ENCODE measurements at places on chromosomes 5 and 9.

DNA sequence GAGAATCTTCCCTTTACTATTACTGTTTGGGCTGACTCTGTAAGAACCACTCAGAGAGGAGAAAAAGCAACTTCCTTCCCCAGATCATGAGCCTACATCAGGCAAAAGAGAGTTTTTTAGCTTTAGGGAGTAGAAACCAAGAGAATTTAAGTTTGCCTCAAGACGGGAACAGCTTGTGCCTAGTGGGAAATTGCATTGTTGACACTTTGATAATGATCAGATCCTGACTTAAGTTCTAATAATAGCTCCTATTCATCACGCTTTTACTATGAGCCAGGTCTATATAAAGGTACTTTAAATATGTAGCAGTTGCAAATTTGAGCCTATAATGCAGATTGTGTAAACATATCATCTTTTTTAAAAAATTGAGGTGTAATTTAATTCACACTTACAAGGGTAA lies 298.2 kb downstream of the MAN2A1 start:
- DNase-seq = no peak

DNA sequence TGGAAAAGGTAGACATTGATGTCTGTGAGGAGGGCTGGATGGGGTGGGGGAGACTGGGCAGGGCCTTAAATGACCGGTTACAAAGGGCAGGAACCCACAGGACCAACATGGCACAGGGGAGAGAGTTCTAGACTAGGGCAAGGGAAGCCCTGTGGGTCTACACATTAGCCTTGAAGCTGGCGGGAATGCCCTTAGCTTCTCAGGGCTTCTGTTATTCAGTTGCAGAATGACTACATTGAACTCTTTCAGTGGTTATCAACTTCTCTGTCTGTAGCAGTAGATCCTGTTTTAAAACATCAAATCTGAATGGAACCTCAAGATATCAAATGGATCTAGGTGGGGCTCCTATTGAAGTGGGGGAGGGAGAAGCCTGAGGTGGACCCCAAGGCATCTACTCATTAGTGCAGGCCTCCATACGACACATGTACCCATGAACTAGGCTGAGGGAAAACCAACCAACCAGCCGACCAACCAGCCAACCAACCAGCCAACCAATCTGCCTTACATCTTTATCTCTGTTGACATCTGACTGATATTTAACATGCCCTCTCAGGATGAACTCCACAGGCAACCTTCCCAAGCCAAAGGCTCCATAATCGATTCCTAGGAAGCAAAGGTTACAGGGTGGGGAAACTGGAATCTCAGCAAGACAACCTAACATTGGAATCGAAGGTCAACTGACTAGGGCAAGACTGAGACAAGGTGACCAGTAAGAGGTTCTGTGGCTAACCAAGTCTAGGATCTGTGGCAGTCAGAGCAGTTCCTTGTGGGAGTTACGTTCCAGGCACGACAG lies 48.3 kb downstream of the DAP start:
- no peak for DNase-seq

GRCh38 chr9:90979138-90979551 lies 177.5 kb downstream of the SYK start:
- DNase-seq = no peak

DNA sequence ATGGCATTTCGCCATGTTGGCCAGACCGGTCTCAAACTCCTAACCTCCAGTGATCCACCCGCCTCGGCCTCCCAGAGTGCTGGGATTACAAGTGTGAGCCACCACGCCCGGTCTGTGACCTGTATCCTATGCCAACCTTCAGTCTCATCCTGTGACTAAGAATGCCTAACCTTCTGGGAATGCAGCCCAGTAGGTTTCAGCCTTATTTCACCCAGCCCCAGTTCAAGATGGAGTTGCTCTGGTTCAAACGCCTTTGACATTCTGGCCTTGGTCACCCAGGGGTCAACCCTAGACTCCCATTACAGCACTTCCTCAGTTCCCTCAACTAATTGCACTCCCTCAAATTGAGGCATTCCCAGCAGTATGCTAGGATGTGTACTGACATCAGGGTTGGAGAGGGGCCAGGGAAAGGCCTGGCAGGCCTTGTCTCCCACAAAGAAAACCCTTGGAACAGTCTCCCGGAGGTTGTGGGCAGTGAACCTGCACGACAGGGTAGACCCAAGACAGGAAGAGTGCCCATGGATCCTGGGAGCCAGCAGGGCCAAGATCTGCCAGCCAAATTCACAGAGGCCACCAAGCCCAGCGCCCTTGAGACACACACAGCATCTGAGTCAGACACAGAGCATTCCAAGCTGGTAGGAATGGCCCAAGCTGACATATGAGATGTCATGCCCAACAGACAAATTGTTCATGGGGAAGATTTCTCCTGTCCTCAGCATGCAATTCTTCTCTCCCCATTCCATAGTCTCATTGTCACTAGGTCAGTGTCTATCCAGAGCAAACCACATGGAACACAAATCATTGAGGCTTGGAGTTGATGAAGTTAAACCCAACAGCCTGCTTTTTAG lies 24.9 kb upstream of the SMU1 start:
- no peak for DNase-seq

DNA sequence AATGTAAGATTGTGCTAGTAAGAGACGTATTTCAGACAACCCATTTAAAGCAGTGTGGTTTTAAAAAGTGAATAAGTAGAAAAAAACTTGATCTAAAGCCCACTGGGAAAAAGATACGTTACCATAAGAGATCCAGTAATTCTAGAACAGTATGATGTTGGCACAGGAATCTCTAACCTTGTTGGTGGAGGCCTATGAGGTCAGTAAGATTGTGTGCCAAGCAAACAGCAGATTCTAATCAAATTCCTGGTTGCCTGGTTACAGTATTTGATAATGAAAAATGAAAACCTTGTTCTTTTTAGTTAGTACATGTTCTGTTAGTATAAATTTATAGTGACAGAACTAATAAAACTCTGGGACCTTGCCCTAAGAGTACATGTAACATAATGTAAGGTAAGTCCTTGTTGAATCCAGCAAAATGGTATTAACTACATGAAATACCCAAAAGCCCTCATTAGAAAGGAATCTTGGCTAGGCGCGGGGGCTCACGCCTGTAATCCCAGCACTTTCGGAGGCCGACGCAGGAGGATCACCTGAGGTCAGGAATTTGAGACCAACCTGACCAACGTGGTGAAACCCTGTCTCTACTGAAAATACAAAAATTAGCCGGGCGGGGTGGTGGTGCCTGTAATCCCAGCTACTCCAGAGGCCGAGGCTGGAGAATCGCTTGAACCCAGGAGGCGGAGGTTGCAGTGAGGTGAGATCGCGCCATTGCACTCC lies 33.2 kb upstream of the DMXL1 start:
- no peak for DNase-seq

DNA sequence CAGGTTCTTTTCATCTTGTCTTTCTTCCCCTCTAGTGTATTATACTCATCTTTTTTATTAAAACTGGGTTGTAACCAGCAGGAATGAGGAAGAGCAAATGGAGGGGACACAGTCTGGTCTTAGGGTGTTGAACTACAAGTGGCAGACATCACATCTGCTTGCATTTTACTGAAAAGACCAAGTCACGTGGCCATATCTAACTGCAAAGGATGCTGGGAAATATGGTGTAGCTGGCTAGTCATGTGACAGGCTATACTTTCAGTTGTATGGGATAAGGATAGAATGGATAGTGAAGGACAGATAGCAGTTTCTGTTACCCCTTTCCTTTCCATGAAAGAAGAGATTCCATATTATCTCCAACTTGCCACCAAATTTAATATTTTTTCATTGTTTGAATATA lies 13.0 kb upstream of the FGD3 start:
- no peak for DNase-seq

- no peak for DNase-seq
Observed at GRCh38 chr9:69963803-69964202, 79.8 kb upstream of the MAMDC2 start.

DNA sequence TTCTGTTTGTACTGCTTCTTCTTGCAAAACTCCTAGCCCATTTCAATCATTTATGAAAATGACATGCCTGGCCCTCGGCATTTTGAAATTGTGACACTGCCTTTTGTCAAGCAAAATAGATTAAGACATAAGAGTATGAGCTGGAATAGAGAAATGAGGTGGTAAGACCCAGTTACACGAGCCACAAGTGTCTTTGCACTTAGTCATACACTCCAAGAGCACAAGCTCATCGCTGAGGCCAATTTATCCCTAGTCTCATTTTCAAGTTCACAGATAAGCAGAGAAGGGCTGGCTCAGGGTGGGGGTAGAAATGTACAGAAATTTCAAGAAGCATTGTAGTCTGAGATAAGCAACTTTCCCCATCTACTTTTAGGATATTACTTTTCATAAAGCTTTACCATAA lies 40.6 kb upstream of the MAP1B start:
- DNase-seq = no peak

- no peak for DNase-seq
Observed at GRCh38 chr9:114837923-114838322, 32.1 kb upstream of the TNFSF15 start.

DNA sequence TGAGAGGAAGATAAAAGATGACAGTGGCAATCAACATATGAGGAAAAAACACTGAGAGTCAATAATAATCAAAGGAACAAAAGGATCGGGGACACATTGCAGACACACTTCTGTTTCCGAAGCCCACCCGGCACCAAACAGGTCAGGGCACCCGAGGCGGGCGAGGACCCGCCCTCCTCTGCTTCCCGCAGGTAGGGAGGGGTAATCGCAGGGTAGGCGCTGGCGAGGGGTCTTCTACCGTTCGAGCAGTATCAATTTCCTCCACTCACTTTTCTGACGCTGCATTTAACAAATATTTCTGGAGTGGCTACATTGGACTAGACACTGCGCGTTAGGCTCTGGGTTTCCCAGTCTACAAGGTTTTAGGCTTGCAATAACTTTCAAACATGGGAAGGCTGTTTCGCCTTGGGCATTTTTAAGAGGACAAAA lies 1.3 kb downstream of the TXN start:
- no peak for DNase-seq

DNA sequence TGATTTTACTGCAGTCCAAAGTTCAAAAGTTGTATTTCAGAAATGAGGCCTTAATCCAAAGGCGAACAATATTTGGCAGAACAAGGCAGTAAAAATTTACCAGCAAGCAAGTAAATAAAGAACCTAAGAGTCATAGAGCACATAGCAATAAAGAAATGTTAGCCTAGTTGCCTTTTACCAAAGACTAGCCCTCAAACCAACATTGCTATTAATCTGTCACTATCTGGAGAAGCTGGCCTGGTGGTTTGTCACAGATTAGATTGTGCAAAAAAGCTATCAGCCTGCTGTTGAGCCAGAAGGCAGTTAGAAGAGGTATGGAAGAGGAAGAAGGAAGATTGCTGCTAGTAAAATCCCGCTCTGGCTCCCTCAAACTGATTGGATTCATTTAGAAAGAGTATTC lies 304.7 kb upstream of the KLF4 start:
- no peak for DNase-seq

DNA sequence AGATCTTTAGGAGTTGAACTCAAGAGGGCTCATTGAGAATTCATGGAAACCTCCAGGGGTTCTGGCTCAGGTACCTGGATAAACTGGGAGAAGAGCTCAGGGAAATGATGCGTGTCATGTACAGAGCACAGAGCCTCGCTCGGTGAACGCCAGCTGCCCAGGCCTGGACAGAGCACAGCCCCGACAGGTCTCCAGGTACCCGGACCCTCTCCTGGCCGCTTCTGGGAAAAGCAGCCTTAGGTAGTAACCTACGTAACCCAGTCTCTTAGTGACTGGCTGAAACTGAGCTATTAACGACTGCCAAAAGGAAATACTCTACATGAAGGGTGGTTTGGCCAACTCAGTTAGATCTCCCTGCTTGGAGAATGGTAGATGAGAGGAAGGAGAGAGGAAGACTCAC lies 157.4 kb downstream of the TTLL11 start:
- DNase-seq = no peak

DNA sequence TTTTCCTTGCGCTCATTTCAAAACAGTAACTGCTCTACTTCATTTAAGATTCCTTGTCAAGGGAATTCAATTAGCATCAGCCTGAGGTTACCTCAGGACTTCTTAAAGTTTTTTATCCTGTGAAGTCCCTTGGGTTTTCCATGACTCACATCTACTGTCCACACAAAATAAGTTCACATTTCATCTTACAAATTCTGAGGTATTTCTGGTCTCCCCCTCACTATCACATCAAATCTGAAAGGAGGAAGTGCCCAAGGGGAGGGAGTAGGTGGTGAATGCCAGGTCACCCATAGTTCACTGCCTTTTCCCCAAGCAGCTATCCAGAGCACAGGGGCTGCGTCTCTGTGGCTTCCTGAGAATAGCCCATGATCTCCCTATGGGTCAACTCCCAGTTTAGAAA lies 227.1 kb upstream of the NREP start:
- no peak for DNase-seq

GRCh38 chr5:142491270-142491669 lies 166.4 kb upstream of the SPRY4 start:
- no peak for DNase-seq

GRCh38 chr5:79488775-79489174 lies 25.2 kb downstream of the HOMER1 start:
- no peak for DNase-seq

GRCh38 chr5:7772141-7772540 lies 78.8 kb downstream of the CFAP90 start:
- DNase-seq = no peak

- no peak for DNase-seq
Observed at GRCh38 chr5:74433255-74433895, 207.2 kb downstream of the ENC1 start.

- DNase-seq = no peak
Observed at GRCh38 chr9:112112941-112113681, 62.0 kb downstream of the SUSD1 start.

DNA sequence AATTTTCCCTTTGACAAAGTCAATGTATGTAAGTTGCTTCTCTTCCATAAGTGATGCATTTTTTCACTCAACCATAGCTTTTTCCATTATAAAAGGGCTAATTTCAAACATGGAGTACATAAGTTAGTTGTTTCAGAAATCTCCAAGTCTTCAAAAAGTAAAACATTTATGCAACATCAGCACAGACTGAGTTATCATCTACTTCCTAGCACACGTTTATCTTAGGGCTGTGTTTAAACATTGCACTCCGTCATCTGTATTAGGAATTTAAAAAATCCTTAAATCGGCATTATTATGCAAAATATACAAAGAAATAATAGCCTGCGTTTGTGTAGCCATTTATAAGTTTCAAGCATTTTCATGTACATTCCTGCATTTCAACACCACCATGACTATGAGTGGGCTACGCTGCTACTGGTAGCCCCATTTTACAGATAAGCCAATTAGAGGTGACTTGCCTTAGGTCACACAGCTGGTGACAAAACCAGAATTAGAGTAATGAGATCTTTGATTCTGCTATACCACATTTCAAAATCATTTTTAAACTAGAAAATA lies 43.4 kb downstream of the PTPN3 start:
- DNase-seq = no peak

DNA sequence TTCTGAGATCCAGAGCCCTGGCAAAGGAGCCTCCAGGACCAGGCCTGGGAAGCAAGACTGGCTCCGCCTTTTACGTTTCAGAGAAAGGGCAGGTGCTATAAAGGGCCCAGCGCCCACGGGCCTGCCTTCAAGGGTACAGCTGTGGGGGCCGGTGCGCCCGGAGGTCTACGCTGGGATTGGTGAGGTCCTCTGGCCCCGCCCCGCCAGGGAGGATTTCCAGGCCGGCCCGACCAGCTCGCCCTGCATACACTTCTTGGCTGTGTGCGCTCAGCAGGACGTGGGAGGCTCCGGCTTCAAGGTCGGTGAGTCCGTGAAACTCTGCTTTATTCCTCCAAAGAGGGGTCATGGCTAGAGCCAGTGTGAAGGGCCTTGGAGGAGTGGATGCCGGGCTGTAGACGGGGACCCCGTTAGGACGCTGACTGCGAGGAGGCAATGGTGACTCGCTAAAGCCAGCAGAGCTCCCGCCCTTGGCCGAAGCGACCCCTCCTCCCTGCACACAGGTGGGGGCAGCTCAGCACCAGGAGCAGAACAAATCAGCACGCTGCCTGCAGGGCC lies at the start of gene CKMT2:
CKMT2 (plus strand) TSS at position 243 of the 555 bp plus-strand sequence. CDS start 17,811 bp downstream, outside the sequence.
- no peak for DNase-seq

- DNase-seq = no peak
Observed at GRCh38 chr5:126647071-126647470, 46.3 kb downstream of the PHAX start.
